Stimulated activated CD4-positive, alpha-beta T cell treated with anti-CD3 and anti-CD28 coated beads, Interleukin-1b, Interleukin-23, amount 100 ng/mL, for 4 hours (primary cell): ENCODE measurements at places on chromosomes 5 and 9.

DNA sequence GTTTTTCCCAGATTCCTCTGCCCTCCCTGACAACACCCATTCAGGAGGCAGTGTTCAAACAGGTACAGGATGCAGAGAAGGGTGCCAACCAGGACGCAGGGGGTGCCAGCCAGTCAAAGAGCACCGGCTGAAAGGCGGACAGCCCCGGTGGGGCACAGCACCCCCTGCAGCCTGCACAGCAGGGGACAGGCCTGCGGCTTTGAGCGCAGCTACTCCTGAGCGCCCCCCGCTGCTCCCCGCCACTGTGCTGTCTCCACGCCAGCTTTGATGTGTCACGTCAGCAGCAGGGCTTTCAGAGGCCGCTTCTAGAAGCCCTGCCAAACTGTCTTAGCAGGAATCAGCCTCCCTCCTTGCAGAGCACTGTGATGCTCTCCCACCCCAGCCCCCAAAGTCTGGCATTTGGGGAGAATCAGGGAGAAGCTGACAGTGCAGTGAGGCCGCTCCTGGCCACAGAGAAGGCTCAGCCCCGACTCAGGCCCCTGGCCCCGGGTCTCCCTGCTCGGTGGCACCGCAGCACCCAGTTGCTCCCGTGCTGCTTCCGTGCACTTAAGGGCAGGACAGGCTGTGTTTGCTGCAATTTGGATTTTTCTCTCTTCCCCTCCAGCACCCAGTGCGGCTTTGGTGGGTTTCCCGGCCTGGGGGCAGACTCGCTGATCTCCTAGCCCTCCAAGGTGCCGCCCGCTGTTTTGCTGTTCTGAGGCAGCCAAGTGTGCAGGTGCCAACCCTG lies 20.3 kb downstream of the AK8 start:
- DNase-seq, result no peak

- no peak for DNase-seq
Measured at GRCh38 chr5:501831-502184, 22.4 kb downstream of the SLC9A3 start.

- DNase-seq, result no peak
Measured at GRCh38 chr5:135930029-135930948, 24.5 kb downstream of the LECT2 start.

DNA sequence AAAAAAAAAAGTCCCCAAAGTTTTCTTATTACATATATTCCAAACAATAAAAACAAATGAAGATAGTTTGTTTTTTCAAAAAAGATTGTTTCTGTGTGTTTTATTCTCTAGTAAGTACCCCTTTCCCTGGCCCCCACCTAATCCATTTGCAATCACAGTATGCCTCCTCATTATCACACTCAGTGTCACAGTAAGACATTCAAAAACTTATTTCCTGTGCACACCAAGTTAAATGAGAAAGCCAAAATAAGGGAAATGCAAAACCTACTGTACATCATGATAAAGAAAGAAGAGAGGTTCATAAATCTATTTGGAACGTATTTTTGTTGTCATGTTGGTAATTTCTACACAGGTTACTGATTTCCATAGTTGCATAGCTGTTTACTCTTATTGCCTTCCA lies 62.3 kb downstream of the ST8SIA4 start:
- no peak for DNase-seq

DNA sequence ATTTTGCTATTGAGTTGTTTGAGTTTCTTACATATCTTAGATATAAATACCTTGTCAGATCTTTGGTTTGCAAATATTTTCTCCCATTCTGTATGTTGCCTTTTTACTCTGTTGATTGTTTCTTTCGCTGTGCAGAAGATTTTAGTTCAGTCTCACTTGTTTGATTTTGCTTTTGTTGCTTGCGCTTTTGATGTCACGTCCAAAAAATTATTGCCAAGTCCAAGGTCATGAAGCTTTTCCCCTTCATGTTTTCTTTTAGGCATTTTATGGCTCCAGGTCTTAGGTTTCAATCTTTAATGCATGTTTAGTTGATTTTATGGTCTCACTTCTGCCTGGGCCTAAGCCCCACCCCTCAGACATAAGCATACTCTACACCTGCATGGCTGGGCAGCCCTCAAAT lies 131.5 kb upstream of the TNC start:
- no peak for DNase-seq

DNA sequence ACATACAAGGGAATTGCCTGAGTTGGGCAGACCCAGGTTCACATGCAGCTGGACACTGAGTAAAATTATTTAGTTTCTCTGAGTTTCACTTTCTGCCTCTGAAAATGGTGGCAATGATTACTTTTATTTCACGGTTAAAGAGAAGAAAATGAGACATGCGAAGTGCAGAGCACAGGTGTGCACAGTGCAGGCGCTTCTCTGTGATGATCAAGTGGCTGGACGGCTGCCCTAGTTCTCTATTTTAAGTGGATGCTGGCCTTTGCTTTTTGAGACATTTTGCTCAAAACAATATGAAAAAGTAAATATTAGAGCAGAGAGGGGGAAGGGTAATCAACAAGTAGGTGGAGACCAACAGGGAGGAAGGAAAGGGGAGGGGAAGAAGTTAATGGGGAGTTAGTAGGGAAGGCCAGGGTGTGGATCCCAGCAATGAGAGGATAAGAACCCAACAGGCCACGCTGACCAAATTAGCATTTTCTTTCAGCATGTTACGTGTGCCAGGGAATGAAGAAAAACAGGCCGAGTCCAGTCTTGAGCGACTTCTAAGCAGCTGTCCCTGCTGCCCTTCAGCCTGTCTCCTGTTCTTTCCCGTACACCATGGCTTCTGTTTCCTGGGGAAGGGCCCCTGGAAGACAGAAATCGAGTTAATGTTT lies 16.1 kb downstream of the SNX18 start:
- DNase-seq, result no peak

DNA sequence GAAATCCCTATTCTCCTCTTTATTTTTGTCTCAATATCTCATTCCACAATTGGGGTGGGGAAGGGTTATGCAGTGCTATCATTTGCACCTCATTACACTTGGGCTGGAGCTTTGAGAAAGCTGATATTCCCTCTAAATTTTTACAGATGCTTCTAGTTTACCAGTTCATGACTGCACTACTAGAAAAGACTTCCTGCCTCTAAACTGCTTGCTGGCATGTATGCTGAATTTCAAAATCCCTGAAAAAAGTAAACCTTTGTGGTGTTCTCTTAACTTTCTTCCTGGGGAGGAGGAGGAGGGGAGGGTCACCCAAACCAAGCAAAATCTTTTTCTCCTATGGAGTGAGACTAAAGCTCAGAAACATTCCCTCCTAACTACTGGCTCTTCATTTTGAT lies 45.1 kb downstream of the BNC2 start:
- DNase-seq, result no peak

GRCh38 chr5:42801516-42802166 lies 10.1 kb downstream of the SELENOP start:
- no peak for DNase-seq

DNA sequence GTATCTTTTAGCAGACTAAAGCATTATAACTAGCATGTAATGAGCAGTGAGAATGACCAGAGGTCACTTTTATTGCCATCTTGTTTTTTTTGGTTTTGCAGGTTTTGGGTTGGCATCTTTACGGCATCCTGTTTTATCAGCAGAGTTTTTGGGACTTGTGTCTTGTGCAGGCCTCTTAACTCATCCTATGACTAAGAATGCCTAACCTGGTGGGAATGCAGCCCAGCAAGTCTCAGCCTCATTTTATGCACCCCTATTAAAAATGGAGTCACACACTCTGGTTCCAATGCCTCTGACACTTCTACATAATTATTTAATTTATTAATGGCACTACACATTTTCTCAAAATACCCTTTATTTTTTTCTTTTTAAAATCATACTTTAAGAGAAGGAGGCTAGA lies 726.5 kb upstream of the RIOK2 start:
- DNase-seq, result no peak

- DNase-seq, result no peak
Measured at GRCh38 chr5:41575110-41575779, 64.8 kb upstream of the PLCXD3 start.

DNA sequence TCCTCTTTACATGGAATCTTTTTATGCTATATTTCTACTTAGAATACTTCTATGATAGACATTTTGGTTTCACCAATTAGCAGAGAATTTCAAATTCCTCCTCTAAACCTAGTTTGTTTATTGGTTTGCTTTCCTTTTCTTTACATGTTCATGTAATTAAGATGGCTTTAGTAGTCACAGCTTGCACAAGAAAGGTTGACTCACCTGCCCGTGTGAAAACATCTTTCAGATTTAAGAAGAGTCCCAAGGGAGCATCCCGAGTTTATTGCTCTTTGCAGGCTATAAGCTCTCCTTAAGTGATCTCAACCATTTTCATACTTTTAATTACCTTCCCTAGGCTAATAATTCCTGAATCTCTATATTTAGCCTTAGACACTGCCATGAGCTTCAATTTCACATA lies 28.9 kb downstream of the TYRP1 start:
- DNase-seq, result no peak

DNA sequence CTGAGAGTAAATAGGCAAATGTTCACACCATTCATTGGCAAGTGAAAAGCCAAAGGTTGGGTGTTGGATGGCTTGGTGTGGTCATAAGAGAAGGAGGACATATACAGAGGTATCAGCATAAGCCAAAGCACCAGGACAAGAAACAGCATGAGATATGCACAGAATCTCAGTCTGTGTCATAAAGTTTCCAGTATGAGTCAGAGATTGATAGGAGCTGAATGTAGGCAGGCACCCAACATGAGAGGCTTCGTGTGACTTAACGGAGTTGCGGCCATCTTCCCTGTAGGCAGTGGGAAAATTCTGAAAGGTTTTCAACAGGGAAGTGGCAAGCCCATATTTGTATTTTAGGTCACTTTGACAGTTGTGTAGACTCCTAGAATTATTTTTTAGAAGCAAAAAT lies 54.5 kb downstream of the SNCAIP start:
- no peak for DNase-seq

DNA sequence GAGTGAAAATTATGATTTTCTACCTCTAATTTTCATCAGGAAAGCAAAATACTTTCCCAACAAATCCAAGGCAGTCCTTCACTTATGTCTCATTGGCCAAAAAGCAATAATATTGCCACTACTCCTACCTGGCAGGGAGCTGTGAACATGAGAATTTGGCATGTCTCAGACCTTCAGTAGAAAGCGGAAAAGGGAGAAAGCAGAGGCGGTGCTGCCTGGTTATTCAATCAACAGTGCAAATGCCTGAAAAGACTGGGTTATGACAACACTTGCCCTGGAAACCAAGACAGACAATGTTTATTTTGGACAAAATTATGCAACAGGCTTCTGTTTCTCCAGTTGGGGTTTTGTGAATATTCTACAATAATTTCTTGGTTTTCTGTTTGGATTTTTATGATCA lies 194.4 kb downstream of the TAF11L14 start:
- no peak for DNase-seq

DNA sequence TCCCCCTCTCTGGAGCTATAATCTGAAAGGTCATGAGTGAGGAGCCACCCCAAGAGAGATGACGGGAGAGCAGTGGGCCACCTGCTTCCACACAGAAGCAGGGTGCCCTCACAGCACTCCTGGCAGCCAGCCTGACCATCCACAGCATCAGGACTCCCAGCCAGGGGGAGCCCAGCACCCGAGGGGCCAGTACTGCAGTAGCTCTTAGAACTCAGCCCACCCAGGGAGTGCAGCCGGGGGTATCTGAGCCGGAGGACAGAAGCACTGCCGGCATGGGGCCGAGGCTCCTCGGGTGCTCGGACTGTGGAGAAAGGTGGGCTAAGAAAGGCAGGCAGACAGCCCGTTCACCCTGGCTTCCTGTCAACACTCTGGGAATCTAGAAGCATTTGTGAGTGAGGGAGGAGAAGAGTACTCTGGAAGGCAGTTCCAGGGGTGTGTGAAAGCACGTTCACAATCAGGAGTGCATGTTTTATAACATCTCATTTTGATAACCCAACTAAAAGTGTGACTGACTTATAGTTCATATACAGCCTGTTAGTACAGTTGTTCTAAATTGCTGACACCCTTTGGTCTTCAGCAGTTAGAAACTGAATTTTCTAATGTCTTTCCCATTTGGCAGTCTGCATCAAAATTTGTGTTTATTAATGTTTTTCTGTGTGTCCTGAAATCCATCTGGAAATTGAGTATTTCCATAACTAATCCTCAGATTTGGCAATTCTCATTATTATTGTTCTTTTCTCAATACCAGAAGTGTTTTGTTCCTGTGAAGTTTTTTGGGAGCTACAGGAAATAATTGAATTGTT lies 25.9 kb upstream of the ASPN start:
- no peak for DNase-seq

GRCh38 chr9:14302405-14302804 lies 11.5 kb downstream of the NFIB start:
- no peak for DNase-seq

- DNase-seq, result no peak
Measured at GRCh38 chr5:173967241-173967640, 21.7 kb upstream of the C5orf47 start.

- no peak for DNase-seq
Measured at GRCh38 chr9:102892025-102892424, 103.1 kb upstream of the CYLC2 start.

- DNase-seq, result no peak
Measured at GRCh38 chr9:105828596-105829213, 134.4 kb downstream of the TMEM38B start.

- DNase-seq, result no peak
Measured at GRCh38 chr9:129755151-129755550, 2.3 kb upstream of the PTGES start.

GRCh38 chr9:80890124-80890523 lies 799.2 kb downstream of the TLE1 start:
- DNase-seq, result no peak

GRCh38 chr5:33282157-33282556 lies 158.6 kb upstream of the TARS1 start:
- no peak for DNase-seq

DNA sequence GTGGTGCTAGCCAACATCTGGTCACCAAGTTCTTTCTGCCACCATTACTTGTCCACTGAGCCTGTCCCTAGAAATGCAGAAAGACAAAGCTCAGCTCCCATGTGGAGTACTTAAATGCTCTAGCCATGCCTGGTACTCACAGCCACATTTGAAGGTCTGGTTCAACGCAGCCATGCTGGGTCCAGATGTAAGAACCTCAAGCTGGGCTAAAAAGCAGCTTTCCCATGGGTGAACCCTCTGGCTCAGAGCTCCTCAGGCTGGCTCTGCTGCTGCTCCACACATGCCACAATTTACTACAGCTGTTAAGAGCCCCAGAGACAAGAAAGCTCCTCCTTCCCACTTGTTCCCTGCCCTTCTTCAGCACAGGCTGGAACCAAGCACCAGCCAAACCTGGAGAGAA lies 97.1 kb upstream of the LRRTM2 start:
- no peak for DNase-seq
